Activated CD4-positive, alpha-beta T cell treated with anti-CD3 and anti-CD28 coated beads for 48 hours (primary cell): ENCODE measurements at places on chromosomes 2 and 18.

- DNase-seq = no peak
These were observed 347.0 kb upstream of the ID2 start for GRCh38 chr2:8334866-8335325.

- DNase-seq = no peak
These were observed 5.0 kb downstream of the CFAP221 start for GRCh38 chr2:119549241-119549640.

- DNase-seq = no peak
These were observed 82.5 kb upstream of the EPB41L3 start for GRCh38 chr18:5626130-5626880.

DNA sequence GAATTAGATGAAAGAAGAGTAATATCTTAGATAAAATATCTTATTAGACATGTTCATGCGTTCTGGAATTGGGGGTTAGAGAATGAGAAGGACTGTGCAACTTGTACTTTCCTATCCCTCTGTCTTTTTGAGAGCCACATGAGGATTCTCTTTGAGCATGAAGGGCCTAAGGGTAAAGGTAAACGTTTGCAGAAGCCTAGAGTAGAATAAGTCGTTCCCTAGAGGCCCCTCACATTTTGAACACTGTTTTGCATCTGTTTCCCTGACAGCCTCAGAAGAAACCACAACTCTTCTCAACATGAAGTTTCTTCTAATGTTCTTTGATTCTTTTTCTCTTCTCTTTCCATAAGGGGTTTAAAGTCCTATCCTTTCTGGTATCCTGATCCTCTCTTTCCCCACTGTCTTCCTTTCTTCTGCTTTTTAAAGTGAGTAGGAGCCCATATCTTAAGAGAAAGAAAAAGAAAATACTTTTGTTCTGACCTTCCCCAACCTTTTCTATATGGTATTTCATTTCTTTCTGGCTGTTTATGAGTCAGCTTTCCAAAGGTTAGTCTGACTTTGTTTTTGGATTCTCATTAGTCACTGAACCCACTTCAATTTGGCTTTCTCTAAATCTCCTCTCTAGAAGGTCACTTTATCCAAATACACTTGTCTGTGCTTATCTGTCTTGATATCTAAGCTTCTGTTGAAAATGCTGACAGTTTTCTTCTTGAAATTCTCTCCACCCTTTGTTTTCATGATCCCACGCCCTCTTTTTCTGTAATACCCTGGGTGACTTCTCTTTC is 34.8 kb downstream of the PPP1R1C start:
- no peak for DNase-seq

- no peak for DNase-seq
These were observed 142.3 kb downstream of the ACOXL start for GRCh38 chr2:110874453-110875383.

DNA sequence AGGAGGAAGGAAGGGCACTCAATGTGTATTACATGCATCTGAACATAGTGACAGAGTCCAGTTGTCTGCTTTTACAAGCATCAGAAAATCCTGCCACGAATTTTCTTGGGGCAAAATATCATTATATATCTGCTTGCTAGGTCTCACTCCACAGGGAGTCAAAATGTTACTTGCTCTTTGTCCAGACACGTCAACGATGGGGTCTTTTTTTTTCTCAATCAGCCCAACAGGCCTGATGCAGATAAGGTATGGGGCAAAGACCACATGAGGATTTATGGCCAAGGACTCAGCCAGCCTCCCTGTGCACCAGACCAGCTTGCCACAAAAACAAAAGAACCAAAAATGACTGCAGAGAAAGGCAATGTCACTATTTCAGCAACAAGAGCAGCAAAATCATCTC is 323.4 kb upstream of the PKDCC start:
- no peak for DNase-seq

GRCh38 chr2:39107156-39107555 is 13.7 kb downstream of the SOS1 start:
- DNase-seq = no peak

DNA sequence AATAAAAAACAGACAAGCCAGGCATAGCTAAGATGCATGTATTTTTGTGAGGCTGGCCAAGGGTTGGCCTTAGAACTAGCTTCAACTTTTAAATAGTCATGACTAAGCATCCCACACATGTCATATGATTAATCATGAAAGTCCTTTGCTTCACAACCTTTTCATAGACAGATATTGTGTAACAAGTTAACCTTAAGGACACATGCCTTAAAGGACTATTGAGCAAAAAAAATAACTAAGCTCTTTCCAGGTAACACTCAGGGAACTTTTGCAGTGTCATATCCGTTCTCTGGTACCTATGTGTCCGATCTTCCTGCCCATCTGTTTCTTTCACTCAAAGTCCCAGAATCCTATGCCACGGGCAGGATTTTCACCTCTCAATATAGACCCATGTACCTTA is 498.4 kb downstream of the STK39 start:
- DNase-seq = no peak

- no peak for DNase-seq
These were observed 427.3 kb downstream of the DCDC2C start for GRCh38 chr2:4130651-4131050.
